ENCODE measurements at places on chromosomes 11 and 22.
A peak's percentile ranks its signal among the peaks of the same experiment; 100 is the strongest.

GRCh38 chr22:23684026-23684425, 6.8 kb upstream of the RGL4 start:
- DNase-seq: no peak

DNA sequence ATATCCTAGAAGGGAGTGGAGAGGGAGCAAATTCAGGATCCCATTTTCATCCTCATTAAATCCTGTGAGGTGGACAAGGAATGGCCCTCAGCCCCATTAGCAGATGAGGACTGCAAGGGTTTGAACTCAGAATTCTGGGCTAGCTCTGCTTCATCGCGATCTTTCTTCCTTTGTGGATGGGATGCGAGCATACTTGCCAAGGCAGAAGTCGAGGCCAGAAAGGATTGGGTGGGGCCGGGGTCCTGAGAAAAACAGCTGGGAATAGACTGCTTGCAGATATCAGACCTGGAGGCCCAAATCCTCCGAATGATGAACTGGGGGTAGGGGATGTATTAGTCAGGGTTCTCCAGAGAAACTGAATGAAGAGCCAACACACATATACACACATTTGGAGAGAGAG, 179.0 kb downstream of the CHST1 start:
- DNase-seq: no peak

DNA sequence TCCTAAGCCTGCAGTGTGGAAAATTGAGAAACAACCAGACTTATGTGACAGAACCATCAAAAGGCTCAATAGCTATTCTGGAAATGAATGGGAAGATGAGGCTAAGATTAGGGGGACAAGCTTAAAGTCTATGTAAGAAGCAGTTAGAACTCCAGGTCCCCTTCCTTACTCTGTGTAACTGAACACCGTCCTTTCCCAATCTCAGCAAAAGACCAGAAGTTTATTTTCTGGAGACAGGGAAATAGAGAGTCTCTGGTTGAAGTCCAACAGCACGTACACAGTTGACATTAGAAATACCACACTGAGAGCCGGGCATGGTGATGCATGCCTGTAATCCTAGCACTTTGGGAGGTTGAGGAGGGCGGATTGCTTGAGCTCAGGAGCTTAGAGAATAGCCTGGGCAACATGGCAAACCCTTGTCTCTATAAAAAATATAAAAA, 93.9 kb downstream of the CD44 start:
- DNase-seq: no peak

GRCh38 chr11:93225662-93226061, 27.9 kb upstream of the SLC36A4 start:
- no peak for DNase-seq

GRCh38 chr11:1515082-1516060, 28.8 kb upstream of the MOB2 start:
- peak; percentile 72 for DNase-seq

DNA sequence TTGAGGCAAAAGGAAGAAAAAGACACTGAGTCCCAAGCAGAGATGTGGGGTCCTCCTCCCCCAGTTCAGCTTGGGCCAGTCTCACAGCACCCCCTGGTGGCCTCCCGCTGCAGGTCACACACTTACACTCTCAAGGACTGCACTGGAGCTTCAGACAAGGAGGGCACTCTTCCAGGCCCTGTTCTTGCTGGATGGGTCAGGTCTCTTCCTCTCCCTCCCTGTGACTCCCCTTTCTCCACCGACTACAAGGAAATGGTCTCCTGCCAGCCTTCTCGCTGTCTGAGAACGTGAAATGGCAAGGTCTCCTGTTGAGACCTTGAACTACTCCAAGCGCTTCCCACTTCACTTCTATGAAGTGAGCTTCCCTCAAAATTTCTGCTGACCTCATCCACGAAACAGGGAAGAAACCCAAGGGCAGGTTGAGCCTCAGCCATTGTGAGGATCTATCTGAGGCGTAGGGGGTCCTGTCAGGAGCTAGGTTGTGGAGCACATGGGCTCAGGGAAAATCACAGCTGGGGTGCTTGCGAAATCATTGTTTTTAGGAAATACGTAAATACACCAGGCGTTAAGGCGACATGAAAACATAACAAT, 11.2 kb upstream of the IGLL1 start:
- DNase-seq: peak; percentile 26

Data from stimulated activated CD8-positive, alpha-beta memory T cell treated with anti-CD3 and anti-CD28 coated beads, Interleukin-15, amount 100 ng/mL, for 24 hours (primary cell).